Neural crest cell (in vitro differentiated cells): ENCODE measurements at places on chromosomes 3 and 15. TPM values are rescaled to one million over a fixed set of nuclear protein-coding genes. Genes with fewer than 3 reads are reported as not detected.

DNA sequence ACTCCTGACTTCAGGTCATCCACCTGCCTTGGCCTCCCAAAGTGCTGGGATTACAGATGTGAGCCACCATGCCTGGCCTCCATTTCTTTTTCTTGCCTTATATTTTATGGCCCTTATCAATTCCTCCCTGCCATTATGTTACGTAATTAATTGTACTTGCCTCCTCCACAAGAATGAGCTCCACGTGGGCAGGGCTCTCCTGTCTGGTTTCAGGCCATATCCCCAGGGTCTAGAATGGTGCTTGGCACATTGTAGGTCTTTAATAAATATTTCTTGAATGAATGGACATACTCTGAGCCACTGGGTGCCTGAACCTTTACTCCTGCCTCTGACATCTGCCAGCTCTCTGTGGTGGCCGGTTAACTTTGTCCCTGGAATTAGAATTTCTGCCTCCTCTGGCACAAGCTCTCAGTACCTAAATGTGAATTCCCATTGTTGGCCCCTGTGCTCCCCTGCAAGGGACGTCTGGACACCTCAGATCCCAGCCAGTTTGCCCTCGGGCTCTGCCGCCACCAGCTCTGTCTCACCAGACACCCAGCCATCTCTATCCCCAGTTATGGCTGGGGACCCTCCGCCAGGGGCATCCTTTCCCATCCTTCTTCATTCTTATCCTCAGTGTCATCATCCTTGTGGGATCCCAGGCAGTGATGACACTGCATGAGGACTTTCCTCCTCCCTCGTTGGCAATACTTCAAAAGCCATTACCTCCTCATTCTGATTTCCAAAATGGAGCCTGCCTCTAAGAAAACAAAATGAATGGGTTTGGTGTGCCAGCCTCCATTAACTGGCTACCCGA is 165.6 kb upstream of the SMAD3 start:
- no peak for DNase-seq

- no peak for DNase-seq
Observed at GRCh38 chr3:187084126-187084525, 55.2 kb downstream of the RPL39L start.

DNA sequence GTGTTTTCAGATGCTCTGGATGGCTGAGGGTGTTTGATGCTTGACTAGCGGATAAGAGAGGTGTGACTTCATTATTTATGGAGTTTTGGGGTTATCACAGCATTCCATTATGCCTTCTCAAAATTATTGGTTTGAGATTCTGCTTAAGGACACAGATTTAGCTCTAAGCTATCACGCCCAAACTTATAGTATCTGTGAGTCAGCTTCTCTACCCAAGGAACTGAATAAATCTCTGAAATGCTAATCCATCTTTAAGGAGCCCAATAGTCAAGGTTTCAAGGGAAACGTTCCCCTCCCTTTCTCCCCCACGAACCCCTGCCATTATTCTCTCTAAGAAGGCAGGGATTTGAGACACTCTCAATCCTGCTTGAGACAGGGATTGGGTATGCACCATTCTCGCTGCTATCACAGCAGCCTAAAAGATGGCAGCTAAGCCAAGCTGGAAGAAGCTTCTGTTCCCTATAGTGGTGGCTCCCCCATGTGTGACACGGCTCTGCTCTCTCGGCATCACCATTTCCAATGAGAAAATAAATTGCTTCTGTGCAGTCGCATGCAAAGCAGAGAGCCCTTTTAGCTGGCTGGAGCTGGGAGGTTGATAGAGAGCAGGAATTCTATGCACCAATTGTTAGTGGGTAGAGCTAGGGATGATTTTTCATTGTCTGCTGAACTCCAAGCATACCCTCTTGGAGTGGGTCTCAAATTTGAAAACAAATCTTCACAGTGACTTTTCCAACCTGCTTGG is 151.1 kb downstream of the IL20RB start:
- DNase-seq: no peak

DNA sequence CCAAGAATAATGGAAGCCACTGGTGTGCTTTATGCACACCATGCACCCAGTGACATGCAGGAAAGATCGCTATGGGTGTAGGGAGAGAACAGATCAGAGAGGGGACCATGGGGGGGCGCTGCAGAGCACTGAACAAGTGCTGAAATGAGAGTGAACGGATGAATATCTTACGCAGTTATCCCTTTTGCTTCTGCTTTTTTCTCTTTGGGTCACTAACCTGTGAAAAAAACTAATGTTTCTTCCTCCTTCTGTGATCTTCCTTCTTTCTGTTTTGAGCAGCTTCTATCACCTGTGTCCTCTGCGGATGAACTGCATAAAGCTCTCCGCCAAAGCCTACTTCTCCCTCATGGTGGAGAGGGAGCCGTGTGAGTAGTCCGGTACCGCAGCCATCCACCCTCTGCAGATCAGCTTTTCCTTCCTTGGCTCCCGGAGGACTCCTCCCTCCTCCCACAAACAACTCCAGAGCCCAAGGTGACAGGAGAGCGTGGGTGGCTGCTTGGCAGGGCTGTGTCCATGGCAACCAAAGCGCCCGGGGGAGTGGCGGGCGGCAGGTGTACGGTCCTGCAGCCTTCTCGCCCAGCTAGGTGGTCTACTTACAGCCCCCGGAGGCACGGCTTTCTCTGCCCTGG is 106.2 kb downstream of the DGKG start:
- no peak for DNase-seq

DNA sequence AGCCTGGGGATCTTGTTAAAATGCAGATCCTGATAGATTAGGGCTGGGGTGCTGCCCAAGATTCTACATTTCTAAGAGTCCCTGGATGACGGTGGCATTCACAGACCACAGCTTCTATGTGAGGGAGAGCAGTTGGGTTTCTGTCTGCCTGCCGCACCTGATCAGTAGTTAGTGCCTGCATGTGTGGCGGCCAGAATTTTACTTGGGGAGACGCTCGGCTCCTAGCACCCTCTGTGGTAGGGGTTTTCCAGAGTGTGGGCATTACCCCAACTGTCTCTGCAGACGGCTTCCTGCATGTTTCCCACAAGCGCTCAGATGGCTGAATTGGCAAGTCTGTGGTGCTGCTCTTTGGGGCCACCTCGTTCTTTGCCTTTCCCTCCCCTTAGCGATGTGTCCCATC is 8.3 kb downstream of the GHRL start:
- DNase-seq: no peak

- no peak for DNase-seq
Observed at GRCh38 chr3:23219552-23219951, 16.4 kb downstream of the UBE2E2 start.

GRCh38 chr3:101509811-101510210 is 3.2 kb downstream of the SENP7 start:
- DNase-seq: no peak

GRCh38 chr3:160291290-160291908 is 66.2 kb downstream of the C3orf80 start:
- no peak for DNase-seq

DNA sequence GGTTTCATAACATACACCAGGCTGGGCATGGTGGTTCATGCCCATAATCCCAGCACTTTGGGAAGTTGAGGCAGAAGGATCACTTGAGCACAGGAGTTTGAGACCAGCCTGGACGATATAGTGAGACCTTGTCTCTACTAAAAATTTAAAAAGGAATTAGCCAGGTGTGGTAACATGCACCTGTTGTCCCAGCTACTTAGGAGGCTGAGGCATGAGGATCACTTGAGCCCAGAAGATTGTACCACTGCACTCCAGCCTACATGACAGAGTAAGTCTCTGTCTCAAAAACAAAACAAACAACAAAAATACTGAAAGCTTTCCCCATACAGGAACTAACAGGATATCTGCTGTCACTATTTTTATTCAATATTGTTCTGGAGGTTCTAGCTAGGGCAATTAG is 20.9 kb downstream of the GREM1 start:
- DNase-seq: no peak

- DNase-seq: no peak
Observed at GRCh38 chr15:84582583-84583157, 18.1 kb upstream of the ZSCAN2 start.

DNA sequence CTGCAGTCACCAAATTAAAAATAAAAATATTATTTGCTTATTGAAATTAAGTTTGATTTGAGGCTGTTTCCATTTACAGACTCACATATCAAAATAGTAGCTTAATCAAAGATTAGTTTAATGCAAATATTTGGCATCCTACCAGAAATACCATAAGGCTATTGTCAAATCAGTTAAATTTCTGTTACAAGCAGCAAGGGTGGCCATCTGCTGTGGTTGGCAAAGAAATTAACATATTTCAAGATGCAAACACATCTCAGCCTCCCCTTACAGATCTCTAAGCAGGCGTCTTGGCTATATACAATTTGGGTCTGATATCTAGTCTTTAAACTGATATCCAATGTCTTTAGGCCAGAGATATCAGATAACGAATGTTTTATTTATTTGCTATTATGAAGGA is 83.2 kb upstream of the NEDD4 start:
- DNase-seq: no peak

DNA sequence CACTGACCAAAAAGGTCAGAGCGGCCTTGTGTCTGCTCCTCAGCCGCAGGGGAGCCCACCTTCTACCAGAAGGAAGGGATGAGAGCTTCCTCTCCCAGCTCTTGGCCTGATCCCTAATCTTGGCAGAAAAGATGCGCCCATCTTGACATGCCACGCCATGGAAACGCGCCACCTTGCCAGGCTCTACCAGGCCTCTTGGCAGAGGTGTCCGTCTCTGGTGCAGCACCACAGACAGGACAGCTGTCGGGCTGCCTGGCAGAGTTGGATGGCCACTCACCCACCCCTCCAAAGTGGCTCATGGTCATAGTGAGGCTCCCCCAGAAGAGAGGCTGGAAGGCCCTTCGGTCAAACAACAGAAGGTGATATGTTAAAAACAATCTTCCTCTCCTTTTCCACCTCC is 105.2 kb downstream of the LIPC start:
- DNase-seq: no peak

DNA sequence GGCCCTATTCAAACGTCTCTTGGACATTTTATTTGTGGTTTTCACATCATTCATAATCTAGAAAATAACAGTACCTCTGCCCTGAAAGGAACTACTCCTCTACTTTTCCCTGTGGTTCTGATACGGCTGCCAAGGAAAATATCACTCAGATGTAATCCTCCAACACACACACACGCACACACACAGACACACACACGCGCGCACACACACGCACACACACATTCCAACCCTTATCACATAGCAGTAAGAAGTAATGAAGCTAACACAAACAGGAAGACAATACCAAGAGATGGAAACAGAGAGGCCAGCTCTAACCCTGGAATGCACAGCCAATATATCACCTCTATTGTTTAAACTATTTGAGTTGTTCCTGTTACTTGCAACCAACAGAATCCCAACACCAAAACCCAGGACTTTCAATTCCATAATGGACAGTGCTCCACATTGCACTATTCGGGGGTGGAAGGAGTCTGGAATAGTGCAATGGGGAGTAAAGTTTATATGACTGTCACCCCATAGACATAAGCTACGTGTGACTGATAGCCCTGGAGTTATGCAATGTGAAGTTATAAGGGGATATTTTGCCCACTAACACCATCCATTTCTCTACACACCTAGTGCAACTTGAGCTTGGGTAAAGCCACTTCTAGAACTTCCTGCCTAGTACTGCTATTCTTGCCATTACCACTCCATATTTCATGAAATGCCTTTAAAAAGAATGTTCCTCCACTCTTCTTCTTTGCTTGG is 71.3 kb upstream of the FNDC3B start:
- DNase-seq: no peak

- DNase-seq: no peak
Observed at GRCh38 chr3:8757551-8758518, 11.6 kb downstream of the OXTR start.

DNA sequence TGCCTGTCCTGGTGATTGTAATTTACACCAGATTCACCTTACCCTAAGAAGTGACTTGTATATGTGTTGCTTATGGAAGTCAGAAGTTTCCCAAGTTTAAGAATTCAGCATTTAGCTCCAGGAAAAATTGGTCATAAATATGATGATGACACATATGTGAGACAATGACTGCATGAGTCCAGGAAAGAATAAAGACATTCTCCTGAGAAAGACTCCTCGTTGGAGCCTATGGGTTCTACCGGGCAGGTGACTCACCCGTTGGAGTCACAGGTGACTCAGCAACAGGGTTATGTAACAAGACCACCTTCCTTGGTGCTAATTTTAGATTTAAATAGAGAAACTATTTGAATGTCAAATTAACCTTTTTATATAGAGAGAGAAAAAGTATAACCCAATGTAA is 662.4 kb downstream of the FHIT start:
- no peak for DNase-seq

The SLC25A38 gene
- total RNA-seq: 26.6 and 28.4 TPM in 2 replicates

The SLC12A8 gene
- total RNA-seq: 2.7 and 2.9 TPM in 2 replicates

The SV2B gene
- total RNA-seq: not detected in 2 replicates

The GPR62 gene
- 0.18 and 0.23 TPM in 2 replicates for total RNA-seq

The GABRR3 gene
- total RNA-seq: not detected in 2 replicates

The C3orf85 gene
- total RNA-seq: not detected in 2 replicates

The C3orf22 gene
- not detected in 2 replicates for total RNA-seq
